ENCODE measurements at places on chromosomes 1 and 21.
A peak's percentile ranks its signal among the peaks of the same experiment; 100 is the strongest.

GRCh38 chr1:243493156-243494129, 237.6 kb downstream of the SDCCAG8 start:
- DNase-seq = no peak

DNA sequence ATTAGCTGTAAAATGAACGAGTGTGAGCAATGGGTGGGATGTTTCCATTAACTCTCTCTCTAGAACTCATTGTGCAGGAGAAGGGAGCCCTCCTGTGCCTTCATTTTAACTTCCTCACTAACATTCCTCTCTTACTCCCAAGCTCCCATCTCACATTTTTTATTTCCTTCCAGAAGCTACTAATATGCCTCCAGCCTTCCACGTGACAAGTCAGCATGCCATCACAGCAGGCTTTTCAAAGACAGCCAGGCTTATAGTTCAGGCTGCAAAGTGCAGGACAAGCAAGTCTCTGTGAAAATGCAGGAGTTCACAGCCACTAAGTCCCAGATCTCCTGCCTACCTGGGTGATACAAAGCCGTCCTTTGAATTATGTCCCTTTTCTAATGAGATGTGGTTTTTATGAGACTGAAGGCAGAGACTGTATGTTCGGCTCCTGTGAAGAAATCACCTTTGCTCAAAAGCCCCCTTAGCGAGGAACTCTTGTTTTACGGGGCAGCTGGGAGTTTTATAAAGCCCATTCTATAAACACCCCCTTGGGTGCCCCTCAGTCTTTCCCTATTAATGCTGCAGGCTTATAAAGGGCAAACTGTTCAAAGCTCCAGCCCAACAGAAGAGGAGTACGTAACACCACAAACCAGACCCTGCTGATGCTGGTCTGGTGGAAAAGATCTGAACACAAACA, 14.8 kb upstream of the ANGPTL7 start:
- DNase-seq = no peak

DNA sequence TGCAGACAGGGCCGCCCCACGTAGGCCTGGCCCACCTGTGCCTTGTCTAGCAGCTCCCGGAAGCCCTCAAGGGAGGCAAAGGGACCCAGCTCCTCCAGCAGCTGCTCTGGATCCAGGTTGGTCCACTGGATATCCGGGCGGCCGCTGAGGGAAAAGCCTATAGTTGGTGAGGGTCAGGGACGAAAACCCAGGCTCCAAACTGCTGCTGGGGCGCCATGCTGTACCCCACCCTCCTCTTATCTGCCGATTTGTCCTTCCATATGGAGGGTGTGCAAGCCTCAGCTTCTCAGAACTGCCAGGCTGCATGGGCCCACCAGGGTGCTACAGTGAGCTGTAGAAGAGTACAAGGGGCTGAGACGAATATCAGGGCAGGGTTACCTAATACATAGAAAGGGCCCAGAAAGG, 12.2 kb downstream of the PTCH2 start:
- no peak for DNase-seq

GRCh38 chr1:112881742-112882127, 74.3 kb downstream of the SLC16A1 start:
- DNase-seq = no peak

GRCh38 chr21:37530901-37531351, 164.4 kb downstream of the DYRK1A start:
- DNase-seq = no peak

DNA sequence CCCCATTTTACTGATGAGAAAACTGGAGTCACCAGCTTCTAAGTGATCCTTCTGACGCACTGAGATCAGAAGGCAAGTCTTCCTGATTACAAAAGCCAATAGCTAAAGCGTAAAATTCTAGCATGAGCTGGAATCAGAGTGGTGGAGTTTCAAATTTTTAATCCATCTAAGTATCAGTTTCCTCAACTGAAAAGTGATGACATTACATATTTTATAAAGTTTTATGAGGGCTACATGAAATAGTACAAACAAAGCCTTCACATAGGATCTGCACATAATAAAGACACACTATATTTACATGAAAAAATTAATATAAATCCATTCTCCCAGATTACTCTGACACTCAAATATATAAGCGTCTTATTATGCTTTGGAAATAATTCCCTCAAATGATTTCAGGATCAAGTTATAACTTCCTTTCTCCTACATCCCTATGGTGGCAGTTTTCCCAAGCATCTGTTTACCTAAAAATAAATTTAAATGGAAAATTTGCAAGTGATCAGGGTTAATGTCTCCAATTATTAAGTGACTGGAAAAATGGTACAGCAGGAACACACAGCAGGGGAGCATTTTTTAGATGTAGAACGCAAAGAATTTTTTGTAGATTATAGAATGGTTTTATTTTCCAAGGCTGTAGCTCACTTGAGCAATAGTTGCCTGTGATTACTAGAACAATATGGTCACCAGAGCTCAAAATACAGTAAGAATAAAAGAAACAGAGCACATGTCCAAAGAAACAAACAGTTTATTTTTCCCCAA, 490.4 kb upstream of the C1orf87 start:
- no peak for DNase-seq

DNA sequence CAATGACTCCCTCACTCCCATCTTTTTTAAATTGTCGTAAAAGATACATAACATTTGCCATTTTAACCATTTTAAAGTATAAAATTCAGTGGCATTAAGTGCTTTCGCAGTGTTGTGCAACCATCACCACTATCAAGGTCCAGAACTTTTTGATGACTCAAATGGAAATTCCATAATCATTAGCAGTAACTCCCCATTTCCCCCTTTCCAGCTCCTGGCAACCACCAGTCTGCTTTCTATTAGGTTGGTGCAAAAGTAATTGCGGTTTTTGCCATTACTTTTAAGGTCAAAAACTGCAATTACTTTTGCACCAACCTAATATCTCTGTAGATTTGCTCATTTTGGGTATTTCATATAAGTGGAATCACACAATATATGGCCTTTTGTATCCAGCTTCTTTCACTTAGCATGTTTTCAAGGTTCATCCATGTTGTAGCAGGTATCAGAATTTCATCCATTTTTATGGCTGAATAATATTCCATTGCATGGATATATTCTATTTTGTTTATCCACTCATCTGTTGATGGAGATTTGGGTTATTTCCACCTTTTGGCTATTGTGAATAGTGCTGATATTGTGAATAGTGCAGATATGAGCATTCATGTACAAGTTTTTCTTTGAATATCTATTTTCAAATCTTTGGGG, 159.7 kb downstream of the HIVEP3 start:
- DNase-seq = no peak

DNA sequence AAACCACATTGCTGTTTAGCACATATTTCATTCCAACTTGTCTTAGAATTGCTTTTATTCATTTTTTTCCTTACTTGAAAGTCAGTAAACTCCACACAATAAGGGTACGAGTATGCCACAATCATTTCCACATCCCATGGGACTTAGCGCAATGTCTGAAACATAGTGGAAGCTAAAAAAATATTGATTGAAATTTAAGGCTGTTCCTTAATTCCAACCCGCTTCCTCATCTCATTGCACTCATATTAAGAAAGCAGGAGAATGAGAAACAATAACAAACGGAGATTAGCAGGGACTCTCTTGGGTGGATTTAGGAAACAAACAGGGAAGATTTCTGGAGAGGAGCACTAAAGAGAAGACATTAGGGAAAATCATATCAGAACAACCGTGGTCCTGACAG, 39.3 kb upstream of the RGS4 start:
- DNase-seq = no peak

DNA sequence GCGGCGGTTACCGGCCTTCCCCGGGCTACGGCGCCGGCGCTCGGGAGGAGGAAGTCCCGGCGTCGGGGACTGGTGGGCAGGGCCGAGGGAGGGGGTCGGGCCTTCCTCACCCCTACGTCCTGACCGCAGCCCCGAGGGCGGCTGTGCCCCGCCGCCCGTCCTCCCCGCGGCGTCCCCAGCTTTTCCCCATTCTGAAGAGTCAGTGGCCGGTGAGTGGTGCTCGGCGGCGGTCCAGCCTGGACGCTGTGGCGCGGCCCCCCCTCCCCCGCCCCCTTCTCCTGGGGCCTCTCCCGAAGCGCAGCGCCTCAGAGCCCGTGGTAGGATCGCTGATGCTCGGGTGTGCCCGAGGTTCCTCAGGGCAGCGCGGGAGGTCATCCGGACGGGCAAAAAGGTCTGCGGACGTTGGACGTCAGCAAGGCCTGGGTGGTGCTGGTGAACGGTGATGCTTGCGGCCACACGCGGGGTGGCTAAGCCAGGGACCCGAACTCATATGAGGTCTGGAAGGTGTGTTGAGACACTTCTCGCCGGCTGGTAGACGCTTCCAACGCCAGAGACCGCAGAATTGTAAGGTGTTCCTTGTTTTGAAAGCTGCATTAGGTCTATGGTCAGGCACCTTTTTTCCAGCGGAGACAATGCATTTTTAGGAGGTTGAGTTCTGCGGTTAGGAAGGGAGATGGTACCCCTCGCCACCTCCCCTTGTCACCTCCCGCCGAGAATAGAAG, 725 bp downstream of the SLC25A33 start:
- DNase-seq = peak; percentile 60

GRCh38 chr1:163401211-163401610, 79.5 kb downstream of the NUF2 start:
- DNase-seq = no peak

- no peak for DNase-seq
These were observed 167.4 kb upstream of the PRMT6 start for GRCh38 chr1:106889059-106889458.

GRCh38 chr1:215405211-215405610, 161.9 kb upstream of the KCTD3 start:
- DNase-seq = no peak

DNA sequence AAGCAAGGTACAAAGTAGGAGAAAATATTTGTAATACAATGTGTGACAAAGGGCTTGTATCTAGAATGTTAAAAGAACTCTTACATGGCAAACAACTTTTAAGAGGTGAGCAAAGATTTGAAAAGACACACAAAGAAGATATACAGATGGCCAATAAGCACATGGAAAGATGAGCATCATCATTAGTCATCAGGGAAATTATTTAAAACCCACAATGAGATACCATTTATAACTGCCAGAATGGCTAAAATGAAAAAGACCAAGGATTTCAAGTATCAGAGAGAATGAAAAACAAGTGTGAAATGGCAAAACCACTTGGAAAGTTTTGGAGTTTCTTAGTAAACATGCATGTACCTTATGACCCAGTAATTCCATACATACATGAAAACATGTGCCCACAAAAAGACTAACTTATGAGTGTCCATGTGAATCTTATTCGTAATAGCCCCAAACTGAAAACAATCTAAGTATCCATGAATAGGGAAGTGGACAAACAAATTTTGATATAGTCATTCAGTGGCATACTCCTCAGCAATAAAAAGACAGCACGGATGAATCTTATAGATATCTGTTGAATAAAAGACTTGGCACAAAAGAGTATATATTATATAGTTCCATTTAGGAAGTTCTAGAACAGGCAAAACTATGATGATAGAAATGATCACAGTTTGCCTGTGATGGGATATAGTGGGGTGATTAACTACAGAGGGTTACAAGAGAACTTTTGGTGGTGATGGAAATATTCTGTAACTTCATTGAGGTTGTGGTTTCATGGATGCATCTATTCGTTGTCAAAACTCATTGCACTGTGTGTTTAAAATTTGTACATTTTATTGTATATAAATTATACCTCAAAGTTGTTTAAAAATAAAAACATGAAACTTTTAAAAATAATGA, 82.0 kb downstream of the DISP1 start:
- DNase-seq = no peak

GRCh38 chr1:87197641-87198040, 131.0 kb upstream of the LMO4 start:
- no peak for DNase-seq

DNA sequence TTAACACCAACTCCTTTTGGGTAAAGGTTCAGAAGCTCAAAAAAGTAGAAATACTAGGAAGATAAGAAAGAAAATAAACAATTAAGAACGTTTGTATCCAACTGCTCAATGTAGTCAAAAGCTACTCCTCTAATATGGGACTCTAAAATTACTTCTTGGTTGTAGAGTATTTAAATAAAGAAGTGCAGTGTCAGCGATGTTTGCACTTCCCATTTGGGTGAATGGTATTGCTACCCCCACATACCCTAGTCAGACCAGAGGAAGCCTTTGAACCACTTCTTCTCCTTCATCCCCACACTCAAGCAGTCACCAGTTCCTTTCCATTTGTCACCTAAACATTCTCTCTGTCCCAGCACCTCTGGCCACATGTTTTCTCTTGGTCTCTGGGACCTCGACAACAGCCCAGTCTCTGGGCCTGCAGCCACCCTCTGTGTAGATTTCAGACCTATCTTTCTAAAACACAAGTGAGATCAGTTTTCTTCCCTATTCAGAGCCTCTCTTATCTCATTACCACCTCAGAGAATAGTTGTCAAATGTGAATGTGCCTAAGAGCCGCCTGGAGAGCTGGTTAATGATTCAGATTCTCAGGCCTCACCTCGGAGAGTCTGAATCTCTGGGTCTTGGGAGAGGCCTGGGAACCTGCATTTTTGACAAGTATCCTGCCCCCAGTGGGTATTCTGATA, 109.8 kb downstream of the OMA1 start:
- no peak for DNase-seq

DNA sequence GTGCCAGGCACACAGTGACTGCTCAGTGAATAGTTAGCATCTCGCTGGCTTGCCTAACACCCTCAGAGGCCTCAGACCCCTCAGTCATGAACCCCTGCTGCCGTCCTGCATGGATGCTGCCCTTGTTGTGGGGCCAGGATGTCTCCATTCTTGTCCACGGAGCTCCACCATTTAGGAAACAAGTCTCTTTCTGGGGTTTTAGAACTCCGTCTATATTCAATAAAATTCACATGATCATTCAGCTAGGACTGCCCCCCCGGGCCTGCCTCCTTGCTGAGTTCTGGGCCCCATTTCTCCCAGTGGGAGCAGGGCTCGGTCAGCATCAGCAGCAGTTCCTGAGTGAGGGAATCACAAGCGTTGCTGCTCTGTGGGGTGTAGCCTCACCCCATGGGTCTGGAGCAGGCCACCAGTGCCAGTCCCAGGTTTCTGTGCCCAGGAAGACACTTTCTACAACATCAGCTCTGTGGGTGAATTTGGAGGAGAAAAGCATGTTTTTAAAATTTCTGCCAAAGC, 134.1 kb downstream of the RHOU start:
- DNase-seq = no peak

DNA sequence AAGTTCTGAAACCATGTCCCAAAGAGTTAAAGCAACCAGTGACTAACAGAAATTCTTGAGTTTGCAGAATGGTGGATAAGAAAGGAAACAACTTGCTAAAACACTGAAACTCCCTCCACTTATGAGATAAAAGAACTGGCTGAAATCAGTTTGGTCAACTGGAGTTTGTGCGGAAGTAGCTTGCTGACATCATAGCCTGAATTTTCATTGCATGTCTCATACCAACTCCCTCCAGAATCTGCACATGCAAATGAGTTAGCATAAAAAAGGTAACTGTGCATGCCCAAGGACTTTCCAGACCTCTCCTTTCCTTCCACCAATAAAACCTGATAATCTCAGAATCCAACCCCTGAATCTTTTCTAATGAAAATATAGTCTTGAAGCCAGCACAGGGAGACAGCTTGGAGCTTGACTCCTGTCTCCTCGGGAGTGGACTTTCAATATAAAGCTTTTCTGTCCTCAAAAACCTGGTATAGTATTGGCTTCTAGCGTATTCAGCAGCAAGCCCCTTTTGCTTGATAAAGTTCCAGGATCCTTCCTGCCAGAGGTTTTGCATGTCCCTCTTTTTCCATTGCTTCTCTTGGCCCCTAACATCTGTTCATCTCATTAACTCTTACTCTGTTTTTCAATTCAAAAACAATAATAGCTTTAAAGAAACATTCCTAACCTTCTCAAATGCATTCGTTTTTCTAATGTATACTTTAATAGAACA, 785.8 kb upstream of the ADGRL4 start:
- no peak for DNase-seq

- DNase-seq = peak; percentile 25
These were observed 519 bp downstream of the FNBP1L start for GRCh38 chr1:93448292-93448982.
